Kasumi-1 (cell line): ENCODE measurements at places on chromosomes 1 and 21.

DNA sequence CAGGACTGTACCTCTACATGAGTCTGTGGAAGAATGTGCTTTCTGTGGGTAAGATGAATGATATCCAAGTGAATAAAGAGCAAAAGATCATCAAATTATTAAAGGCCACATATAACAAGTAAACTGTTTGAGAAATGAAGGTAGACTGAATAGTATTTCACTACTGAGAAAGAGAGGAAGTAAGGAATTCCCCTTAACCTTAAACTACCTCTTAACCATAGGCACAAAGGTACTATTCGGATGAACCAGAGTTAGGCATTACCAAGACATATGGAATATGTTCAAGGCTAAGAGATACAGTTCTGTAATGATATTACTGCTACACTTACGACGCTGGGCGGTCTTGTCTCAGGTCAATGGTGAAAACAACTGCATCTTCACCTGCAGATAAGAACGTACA lies 25.5 kb downstream of the DCAF8 start:
- DNase-seq: no peak

- no peak for DNase-seq
Observed at GRCh38 chr1:53582211-53583020, 123.2 kb downstream of the DMRTB1 start.

- peak; percentile 90 for DNase-seq
Observed at GRCh38 chr1:41658431-41659158, 174.1 kb upstream of the EDN2 start.

GRCh38 chr1:28601696-28602095 lies 9.6 kb downstream of the RAB42 start:
- DNase-seq: no peak

DNA sequence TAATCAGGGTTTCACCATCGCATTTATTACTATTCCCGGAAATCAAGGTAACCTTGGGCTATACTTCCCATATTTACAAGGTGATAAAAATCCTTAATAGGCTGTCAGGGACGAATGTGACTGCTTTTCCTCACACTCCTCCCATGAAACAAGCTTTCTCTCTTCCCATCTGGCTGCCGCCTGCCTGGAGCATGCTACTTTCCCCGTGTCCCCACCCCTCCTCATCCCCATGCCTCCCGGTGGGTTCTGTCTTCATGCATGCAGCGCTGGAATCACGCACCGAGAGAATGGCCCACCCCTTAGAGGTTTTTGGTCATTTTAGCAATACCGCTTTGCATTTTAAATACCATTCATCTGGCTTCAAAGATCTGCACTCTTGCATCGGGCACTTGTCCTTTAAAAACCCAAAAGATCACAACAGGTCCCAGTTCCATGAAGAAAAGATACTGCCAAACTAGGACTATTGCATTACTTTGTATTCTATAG lies 339.1 kb downstream of the NTNG1 start:
- DNase-seq: no peak

DNA sequence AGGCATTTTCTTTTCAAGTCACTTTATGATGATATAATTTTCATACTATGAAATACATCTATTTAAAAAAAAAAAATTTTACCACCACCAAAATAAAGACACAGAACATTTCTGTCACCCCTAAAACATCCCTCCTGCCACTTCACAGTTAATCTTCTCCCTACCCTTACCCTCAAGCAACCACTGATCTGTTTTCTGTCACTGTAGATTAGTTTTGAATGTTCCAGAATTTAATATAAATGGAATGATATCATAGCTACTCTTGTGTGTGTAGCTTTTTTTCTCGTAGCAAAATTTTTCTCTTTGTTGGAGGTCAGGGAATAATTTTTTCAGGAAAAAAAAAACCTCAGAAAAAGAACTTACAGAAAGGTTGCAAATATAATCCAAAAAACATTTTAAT lies 152.7 kb downstream of the RHOU start:
- DNase-seq: no peak

- no peak for DNase-seq
Observed at GRCh38 chr21:44773291-44773932, 28.2 kb downstream of the UBE2G2 start.

GRCh38 chr21:44836666-44837471 lies 19.0 kb upstream of the SUMO3 start:
- DNase-seq: no peak

DNA sequence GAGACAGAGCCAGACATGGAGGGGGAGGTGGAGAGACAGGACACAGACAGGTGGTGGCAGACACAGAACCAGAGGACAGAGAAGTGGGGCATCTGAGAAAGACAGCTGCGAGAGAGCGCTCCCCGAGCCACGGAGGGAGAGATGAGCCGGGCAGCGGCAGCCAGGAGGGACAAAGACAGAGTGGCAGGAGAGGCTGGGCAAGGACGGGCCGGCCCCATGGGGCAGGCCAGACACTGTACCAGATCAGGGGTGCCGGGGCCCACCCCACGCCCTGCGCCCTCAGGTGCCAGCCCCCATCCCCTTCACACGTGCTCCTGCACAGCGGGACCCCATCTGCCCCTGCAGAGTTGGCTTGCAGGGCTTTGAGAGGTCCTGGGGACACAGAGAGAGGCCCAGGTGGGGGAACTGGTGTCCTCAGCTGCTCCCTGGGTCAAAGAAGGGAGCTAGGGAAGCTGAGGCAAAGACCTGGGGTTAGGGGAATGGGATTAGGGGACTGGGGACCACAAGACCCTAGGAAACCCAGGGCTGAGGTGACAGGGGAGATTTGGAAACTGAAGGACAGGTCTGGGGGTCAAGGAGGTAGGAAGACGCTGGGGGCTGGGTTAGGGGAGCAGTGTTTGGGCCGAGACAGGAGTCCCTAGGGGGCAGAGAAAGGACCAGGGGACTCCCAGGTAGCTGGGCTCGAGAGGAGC lies 643 bp downstream of the FNDC5 start:
- no peak for DNase-seq

DNA sequence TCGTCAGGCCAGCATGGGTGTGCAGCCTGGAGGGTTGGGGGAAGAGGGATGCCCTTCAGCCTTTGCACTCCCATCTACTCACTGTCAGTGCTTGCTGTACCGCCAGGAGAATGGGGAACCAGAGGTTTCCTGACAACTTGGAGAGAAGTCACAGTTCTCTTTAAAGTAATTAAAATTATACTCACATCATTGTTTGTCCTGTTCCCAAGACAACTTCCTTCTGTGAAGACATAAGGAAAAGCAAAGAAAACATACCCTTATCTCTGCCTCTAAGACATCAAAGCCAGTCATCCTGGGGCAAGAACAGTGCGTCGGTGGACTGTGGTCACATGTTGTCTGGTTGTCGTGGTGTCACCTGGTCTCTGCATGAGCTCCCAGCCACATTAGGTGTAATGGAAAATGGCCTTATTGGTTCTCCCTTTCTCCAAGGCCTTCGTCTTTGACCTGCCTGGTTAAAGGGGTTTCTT lies 17.6 kb downstream of the TRAF5 start:
- no peak for DNase-seq

DNA sequence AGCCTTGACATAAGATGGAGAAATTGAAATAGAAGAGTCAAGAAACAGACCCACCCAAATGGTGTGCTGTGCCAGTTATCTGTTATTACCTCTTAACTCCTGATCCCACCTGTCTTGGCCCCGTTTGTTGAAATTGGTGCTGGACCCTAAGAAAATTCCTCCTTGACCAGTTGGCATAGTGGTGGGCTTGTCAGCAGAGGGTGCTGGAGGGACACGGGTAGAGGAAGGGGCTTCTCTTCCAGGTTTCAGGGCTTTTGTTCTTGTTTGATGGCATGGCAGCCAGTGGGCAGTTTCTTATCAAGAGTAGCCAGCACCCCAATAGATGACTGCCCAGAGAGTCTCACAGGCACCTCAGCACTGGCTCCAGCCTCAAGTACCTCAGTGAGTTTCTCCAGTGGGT lies 51.6 kb downstream of the PCBP3 start:
- no peak for DNase-seq

GRCh38 chr1:201585093-201585483 lies 46.2 kb downstream of the NAV1 start:
- no peak for DNase-seq

GRCh38 chr1:61638296-61638695 lies 86.6 kb downstream of the TM2D1 start:
- DNase-seq: no peak

DNA sequence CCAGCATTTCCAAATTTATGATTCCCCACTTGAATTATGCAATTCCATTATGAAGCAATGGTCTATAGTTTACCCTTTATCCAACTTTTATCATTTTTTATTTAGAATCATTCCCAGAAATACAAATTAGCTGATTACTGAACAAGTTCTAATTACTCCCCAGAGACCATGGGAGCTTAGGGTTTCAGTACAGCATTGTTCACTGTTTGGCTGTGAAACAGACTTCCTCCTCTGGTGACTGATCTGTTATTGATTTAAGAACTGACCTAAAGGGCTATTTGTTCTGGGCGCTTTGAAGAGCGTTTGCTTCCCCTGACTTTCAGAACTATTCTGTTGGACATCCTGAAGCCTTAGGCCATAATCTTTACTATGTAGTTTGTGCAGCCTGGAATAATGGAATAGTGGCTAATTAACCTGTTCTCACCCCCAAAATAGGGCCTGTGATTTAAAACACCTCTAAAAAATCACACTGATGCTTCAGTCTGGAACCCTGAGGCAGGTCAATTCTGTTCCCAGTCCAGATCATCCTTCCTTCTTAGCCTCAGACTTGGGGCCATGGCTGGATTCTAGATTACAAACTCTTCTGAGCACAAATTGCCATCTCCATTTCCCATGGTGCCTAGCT lies 58.7 kb downstream of the ALG14 start:
- no peak for DNase-seq
